ENCODE measurements at places on chromosomes 4 and X.

DNA sequence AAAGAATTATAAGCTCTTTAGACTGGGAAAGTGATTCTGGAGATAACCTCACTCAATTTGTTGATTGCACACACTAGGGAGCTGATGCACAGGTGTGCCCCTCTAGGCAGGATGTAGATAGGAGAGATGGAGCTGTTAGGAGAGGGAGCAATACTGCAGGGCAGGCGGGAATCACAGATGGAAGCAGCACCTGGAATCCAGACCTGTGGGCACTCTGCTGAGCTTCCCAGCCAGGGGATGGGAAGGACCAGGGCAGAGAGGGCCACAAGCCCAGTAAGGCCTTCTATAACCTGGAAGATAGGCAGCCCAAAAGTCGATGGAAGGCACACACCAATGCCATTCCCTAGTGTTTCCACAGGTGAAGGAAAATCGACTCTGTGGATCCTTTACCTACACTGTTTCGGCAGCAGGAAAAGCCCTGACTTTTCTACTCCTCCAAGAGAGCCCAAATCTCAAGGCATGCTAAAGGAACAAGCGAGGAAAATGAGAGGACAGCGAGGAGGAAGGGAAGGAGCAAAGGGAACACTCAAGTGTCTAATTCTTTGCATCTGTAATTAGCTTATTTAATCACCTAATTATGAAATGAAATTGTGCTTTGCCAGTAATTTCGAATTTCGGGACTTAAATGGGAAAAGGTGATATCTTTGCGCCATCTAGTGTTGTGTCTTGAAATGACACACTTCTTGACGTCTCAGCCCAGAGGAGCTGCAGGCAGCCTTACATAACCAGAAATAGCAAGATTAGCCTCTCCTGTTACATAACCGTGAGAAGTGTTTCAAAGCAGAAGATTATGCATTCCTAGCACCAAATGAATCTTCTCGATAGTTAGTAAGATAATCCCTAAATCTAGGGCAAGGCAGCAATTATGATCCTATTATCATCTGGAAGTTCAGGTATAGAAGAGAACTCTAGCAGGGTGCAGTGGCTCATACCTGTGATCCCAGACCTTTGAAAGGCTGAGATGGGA is 31.0 kb upstream of the TLR3 start:
- DNase-seq = no peak

DNA sequence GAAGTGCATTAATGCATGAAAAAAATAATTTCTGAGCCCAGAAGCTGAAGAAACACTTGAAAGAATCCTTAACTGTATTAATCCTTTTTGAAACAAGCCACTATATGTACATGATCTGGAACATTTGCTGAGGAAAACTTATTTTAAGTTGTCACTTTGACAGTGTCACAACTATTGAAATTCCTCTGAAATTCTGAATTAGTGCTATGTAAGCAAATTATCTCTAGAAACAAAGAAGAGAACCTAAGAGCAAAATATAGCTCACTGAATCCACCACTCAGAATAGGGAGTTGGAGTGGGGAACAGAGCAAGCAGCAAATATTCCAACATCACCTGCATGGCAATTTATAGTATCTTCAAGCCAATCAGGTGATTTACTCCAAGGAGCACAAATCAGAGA is 34.6 kb upstream of the FAM47C start:
- DNase-seq = no peak

DNA sequence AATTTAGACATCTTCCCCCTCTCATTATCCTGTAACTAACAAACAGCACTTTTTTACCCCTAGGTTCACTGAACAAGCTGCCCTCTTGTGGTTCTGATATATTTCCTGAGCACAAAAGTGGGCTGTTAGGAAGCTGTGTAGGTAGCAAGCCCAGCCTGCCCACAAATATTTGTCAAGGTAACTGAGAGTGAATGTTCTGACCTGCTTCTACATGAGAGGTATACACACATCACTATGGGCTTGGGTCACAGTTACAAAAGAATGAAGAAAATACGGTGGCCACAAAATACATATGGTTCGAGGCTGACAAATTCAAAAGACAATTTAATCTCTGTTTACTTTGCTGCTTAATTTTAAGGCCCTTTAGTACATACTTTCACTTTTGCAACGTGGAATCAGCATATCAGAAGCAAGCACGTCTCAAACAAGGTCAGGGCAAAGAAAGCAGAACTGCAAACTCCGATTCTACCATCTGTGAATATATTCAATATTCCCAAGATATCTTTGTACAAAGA is 78.7 kb downstream of the RBM47 start:
- no peak for DNase-seq

DNA sequence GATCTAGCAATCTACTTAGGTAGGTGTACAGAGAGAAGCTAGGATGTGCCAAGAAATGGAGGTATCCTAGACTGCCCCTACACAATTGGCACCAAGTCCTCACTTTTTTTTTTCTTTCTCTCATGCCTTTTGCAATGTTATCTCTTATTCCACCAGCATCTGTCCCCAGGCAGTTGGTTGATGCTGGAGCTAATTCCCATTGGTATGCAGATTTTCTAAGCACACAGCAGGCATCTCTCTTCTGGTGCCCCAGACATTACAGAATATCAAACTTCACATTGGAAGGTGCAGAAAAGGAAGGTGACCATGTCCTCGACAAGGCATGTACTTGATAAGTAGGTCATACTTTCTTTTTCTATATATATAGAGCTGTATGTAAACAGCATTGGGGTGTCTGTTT is 21.6 kb downstream of the LUZP4 start:
- DNase-seq = no peak

GRCh38 chrX:39816871-39817731 is 280.7 kb downstream of the BCOR start:
- DNase-seq = no peak

- no peak for DNase-seq
Measured at GRCh38 chr4:177118596-177118995, 191.1 kb upstream of the NEIL3 start.

GRCh38 chr4:138405934-138406567 is 163.9 kb upstream of the SLC7A11 start:
- no peak for DNase-seq

- no peak for DNase-seq
Measured at GRCh38 chr4:81745050-81745449, 273.3 kb upstream of the RASGEF1B start.

DNA sequence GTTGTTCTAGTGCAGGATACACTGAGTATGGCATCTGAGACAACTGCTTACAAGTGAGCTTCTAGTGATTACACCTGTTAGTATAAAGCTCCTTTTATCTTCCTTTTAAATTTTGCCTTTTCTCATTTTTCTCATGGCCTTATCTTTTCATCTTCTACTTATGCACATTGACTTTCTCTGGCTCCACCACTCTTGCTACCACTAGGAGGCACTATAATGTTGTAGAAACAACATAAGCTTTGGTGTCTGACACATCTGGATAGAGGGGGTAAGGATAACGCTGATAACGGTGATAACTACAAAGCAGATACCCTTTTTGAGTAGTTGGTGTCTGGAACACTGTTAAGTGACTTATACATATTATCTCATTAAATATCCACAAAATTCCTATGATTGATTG is 187.4 kb upstream of the TEX13C start:
- DNase-seq = no peak

- DNase-seq = no peak
Measured at GRCh38 chr4:78166622-78167021, 109.5 kb downstream of the FRAS1 start.

DNA sequence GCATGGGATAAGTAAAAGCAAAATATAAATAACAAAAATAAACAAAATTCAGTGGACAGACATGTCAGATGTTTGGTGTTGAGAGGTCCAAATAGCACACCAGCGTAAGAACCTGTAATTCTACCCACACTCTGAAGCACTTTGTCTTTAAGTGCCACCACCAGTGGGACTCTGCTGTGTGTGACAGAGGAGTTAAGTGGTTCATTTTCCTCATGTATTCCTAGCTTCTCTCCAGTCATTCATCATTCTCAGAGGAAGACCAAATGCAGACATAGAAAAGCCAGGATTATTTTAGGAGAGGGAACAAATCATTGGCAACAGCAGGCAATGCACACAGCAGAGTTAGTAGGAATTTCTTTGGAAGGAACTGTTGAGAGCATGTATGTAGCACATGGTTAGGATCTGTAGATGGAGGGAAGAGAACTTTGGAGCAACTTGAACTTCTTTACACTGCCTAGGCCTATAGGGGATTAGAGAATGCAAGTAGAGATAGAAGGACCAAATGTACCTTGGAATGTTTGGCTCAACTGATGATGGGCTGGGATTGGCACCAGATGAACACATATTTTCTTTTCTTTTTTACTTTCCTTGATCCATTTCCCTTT is 43.0 kb upstream of the ARHGAP24 start:
- DNase-seq = no peak

- DNase-seq = no peak
Measured at GRCh38 chrX:49838374-49838773, 9.3 kb downstream of the PAGE4 start.

GRCh38 chr4:7559741-7560395 is 125.1 kb upstream of the PSAPL1 start:
- DNase-seq = no peak

- no peak for DNase-seq
Measured at GRCh38 chrX:84064814-84065213, 123.2 kb downstream of the RPS6KA6 start.

DNA sequence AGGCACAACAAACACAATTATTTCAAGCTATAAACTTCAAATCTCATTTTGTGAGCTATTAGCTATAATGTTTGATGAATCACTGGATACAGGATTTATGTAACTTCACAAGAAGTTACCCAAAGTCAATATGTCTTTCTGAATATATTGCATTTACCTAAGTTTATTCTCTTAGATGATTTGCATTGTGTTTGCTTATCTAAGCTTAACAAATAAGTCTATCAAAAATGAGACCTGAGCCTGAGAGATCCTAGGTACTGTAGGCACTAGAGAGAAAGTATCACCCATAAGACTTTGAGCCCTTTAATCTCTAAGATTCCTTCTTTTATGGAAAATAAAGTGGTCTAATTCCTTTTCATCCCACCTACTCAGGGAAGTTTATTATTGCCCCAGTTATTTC is 178.2 kb downstream of the NAF1 start:
- DNase-seq = no peak

GRCh38 chr4:166174717-166175490 is 301.9 kb downstream of the TLL1 start:
- no peak for DNase-seq

- no peak for DNase-seq
Measured at GRCh38 chr4:5881340-5881739, 11.5 kb downstream of the CRMP1 start.

DNA sequence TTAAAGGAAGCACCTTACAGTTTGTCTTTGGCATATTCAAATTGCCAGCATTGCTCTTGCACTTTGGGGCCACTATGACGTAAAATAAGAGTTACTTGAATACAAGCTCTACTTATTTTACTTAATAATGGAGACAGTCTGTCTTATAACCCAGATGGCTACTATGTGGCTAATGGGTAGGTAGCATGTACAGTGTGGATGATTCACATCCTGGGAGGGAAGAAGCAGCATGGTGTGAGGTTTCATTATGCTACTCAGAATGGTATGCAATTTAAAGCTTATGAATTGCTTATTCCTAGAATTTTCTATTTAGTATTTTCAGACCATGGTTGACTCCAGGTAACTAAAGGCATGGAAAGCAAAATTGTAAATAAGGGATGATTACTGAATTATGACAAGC is 761.8 kb upstream of the ATOH1 start:
- no peak for DNase-seq

GRCh38 chr4:141642711-141643110 is 6.3 kb downstream of the IL15 start:
- DNase-seq = no peak

- DNase-seq = no peak
Measured at GRCh38 chr4:128715616-128716015, 93.9 kb upstream of the JADE1 start.

DNA sequence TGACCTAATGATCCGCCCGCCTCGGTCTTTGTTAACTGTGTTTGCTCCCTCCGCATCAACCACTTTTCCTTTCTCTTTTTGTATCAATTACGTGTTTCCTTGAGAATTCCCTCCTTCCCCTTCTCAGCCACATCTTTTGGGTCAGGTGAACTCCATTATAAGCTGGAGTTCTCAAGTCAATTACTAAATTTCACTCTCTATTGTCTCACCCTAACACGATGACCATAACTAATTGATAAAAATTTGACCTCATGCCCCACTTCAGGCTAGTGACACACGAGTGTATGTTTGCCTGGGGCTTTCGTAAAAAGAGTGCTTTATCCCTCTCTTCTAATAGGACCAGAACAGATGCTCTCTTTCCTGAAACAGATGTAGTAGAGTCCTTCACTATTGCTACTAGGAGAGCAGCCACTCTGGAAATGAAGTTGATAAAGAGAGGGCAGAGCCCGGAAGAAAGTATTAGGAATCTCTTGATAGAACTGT is 403.6 kb upstream of the ANXA10 start:
- DNase-seq = no peak

GRCh38 chr4:95215043-95215442 is 333.7 kb downstream of the UNC5C start:
- DNase-seq = no peak

- DNase-seq = no peak
Measured at GRCh38 chrX:68945081-68945602, 116.3 kb downstream of the EFNB1 start.

GRCh38 chr4:41145571-41146078 is 68.7 kb downstream of the APBB2 start:
- DNase-seq = no peak

GRCh38 chr4:175176710-175177109 is 258.6 kb downstream of the ADAM29 start:
- no peak for DNase-seq

GRCh38 chrX:24594501-24594900 is 52.6 kb downstream of the PCYT1B start:
- no peak for DNase-seq

GRCh38 chr4:72410158-72410557 is 158.9 kb downstream of the ADAMTS3 start:
- peak; percentile 36 for DNase-seq

GRCh38 chrX:13676885-13677284 is 12.0 kb upstream of the RAB9A start:
- no peak for DNase-seq

DNA sequence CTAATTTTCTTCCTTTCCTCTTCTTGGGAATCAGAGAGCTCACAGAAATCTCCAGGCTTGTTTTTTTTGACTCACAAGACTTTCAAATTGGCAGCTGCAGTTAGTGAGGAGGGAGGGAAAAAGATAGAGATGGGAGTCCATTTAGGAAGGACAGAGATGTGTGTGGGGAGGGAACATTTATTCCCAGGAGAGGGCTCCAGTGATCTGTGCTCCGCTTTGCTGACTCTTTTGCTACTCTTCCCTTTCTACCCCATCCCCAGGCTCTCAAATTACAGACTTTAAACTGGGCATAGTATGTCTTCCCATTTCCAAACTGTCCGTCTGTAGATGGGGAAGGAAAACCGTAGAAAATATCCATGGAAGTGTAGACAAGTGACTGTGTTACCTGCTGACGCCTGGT is 39.1 kb upstream of the UCP1 start:
- DNase-seq = no peak

DNA sequence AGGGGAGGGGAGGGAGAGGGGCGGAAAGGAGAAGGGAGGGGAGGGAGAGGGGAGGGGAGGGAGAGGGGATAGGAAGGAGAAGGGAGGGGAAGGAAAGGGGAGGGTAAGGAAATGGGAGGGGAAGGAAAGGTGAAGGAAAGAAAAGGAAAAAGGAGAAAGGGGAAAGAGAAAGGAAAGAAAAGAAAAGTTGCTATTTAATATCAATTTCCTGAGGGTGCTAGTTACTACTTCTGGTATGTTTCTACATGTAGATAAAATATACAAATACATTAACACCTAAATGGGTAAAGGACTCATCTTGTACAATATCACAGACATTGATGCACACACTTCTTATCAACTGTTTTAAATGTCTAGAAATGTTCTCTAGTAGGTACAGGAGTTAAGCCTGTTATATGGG is 22.6 kb downstream of the ANXA5 start:
- no peak for DNase-seq
